ENCODE measurements at places on chromosomes 11 and 22.

DNA sequence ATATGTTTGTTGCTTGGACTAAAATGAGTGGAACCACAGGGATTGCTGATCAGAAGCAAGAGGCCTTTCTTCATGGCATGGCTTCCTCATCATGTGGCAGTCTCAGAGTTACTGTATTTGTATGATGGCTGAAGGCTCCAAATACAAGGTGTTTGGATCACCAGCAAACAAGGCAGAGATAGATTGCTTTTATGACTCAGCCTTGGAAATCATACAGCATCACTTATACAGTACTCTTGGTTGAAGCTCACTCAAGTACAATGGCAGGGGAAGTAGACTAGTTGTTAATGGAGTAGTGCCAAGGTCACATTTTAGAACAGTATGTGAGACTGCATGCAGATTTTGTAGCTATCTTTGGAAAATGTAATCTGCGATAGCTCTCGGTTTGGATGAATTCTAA, 16.6 kb downstream of the CAPRIN1 start:
- no peak for DNase-seq

DNA sequence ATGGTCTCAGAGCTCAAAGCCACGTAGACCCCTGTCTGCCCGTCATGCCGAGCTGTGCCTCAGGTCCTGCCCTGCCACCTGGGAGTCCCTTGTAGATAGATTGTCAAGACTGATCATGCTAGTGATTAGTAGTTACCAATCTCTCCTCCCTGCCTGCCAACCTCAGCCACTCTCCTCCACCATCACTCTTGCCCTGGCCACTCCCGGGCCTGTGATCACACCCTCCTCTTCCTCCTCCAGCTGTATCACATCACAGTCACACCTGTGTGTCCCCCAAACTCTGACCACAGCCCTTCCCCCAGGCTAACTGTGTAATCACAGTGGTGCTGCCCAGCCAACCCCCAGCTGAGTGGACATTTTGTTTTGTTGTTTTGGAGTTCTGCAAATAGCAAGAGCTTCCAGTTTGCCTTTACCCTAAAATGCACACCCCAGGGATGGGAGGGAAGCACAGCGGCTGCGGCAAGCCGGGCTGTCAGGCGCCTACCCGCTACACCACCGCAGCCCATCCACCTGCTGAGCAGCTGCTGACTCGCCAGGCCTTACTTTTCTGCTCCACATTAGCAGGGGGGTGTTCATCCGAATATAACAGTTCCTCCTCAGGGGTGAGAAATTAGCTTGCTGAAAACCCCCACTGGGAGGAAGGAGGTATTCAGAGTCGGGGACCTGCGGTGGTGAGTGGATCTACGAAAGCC, 45.8 kb downstream of the LRFN4 start:
- DNase-seq, result no peak

DNA sequence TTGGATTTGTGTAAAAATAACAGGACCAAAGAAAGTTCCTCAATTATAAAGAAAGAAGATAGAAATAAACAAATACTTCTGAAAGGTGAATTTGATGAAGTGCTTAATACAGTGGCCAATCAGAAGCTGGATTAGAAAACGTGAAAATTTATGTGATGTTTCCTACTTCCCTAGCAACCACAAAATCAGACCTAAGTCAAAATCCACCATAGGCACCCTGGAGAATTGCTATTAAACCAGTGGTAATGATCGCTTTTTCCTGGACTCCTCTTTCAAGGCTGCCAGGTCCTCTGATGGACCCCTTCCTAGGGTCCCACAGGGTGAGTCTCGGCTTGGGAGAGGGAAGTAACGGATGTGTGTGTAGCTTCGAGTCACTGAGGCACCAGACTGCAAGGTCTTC, 9.6 kb downstream of the WT1 start:
- no peak for DNase-seq

- DNase-seq, result no peak
Measured at GRCh38 chr11:125105926-125106325, 5.5 kb downstream of the TMEM218 start.

- no peak for DNase-seq
Measured at GRCh38 chr11:74682731-74683278, 48.4 kb downstream of the CHRDL2 start.

DNA sequence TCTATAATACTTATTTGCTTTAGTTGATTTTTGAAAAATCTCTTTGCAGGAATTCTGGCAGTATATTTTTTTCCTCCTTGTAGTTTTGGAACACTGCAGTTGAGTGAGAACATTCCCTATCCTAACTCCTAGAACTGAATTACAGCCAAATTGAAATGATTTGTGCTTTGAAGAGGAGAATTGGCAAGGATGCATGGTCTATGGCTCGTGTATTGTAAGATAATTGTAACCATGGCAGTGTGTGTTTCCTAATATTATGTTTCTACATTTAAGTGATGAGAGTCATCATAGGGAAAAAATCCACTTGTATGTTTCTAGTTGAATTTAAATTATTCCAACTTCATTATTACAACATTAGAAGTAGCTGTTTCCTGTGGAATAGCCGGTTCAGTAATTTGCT, 80.9 kb upstream of the MYO18B start:
- DNase-seq, result no peak
